Activated naive CD4-positive, alpha-beta T cell treated with Interleukin-2 at 50 U/mL for 16 hours (primary cell): ENCODE measurements at places on chromosomes 11 and 22.

DNA sequence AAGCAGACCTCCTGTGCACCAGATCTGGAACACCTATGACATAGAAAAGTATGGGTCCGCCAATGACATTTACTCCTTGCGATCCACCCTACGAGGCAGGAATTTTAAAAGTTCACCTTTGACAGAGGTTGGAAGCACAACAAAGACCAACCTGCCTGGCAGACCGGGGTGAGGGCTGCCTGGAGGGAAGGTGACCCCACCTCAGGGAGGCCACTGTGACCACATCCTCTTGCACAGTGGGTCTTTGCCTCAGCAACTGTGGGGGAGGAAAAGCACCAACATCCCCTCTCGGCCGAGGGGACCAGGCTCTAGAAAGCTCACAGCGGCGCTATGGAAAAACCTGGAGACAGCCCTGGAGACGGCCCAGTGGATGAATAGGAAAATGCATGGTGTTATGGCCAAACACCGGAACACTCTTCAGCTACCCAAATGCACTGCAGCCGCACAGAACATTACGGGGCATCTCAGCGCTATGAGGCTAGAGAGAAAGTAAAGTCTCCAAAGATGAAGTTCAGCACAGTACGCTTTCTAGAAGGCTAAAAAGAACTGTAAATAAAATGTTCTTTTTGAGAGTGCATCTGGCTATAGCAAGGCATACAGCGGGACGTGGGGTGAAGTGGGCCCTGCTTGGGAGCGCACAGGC lies 1.8 kb upstream of the SHISAL1 start:
- no peak for DNase-seq

- no peak for DNase-seq
Observed at GRCh38 chr22:38618258-38618657, 37.9 kb downstream of the FAM227A start.

GRCh38 chr11:11481371-11481770 lies 128.3 kb upstream of the CSNK2A3 start:
- DNase-seq = no peak

GRCh38 chr22:30491381-30491780 lies 14.1 kb downstream of the SEC14L4 start:
- DNase-seq = no peak
